ENCODE measurements at places on chromosomes 2 and 18.

- no peak for DNase-seq
Observed at GRCh38 chr2:66813976-66814375, 379.1 kb downstream of the MEIS1 start.

GRCh38 chr2:45218931-45219339 lies 209.7 kb upstream of the SIX2 start:
- DNase-seq, result no peak

DNA sequence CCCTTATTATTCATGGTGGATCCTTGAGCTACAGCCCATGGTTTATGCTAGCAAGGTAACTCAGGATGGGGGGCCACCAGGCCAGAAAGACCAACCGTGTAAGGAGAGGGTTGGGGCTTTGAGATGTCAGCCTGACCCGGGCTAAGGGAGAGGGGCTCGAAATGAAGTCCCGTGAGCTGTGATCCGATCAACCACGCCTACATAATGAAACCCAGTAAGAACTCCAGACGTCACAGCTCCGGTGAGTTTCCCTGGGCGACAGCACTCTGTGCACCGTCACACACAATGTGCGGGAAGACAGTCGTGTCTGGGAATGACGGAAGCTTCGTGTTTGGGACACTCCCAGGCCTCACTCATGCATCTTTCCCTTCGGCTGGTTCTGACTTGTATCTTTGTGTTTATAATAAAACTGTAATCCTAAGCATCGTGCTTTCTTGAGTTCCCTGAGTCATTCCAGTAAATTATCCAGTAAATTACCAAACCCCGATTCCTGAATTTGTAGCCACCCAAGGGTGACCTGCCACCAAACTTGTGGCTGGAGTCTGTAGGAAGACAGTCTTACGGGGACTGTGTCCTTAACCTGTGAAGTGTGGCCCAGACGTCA lies 44.2 kb downstream of the CYP27C1 start:
- DNase-seq, result no peak

GRCh38 chr18:78977637-78978348 lies 1.8 kb upstream of the SALL3 start:
- no peak for DNase-seq

- no peak for DNase-seq
Observed at GRCh38 chr2:48251437-48252148, 278.4 kb upstream of the STON1 start.

GRCh38 chr2:119723784-119724467 lies 35.8 kb upstream of the PTPN4 start:
- DNase-seq, result no peak

GRCh38 chr18:27331606-27332005 lies 146.5 kb upstream of the CHST9 start:
- no peak for DNase-seq

- no peak for DNase-seq
Observed at GRCh38 chr2:188345020-188345419, 53.3 kb downstream of the GULP1 start.

DNA sequence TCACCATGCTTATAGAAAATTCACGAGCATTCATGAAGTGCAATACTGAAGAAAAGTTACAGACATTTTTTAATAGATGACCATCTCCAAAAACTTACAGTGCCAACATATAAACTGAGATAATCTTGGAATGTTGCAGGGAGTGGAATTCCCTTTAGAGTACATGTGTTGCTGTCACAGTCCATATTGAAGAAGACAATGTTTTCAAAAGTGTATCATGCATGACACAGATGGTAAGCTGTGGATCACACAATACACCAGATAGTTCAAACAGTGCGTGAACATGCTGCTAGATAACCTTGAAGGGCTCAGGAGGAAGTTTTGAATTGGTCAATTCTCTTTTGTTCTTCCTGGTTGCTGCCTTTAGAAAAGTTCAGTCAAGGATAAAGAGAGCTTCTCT lies 1644.3 kb upstream of the NXPH2 start:
- DNase-seq, result no peak

- no peak for DNase-seq
Observed at GRCh38 chr2:239354132-239354790, 46.6 kb downstream of the HDAC4 start.

- no peak for DNase-seq
Observed at GRCh38 chr2:98895221-98895620, 40.8 kb downstream of the CRACDL start.

DNA sequence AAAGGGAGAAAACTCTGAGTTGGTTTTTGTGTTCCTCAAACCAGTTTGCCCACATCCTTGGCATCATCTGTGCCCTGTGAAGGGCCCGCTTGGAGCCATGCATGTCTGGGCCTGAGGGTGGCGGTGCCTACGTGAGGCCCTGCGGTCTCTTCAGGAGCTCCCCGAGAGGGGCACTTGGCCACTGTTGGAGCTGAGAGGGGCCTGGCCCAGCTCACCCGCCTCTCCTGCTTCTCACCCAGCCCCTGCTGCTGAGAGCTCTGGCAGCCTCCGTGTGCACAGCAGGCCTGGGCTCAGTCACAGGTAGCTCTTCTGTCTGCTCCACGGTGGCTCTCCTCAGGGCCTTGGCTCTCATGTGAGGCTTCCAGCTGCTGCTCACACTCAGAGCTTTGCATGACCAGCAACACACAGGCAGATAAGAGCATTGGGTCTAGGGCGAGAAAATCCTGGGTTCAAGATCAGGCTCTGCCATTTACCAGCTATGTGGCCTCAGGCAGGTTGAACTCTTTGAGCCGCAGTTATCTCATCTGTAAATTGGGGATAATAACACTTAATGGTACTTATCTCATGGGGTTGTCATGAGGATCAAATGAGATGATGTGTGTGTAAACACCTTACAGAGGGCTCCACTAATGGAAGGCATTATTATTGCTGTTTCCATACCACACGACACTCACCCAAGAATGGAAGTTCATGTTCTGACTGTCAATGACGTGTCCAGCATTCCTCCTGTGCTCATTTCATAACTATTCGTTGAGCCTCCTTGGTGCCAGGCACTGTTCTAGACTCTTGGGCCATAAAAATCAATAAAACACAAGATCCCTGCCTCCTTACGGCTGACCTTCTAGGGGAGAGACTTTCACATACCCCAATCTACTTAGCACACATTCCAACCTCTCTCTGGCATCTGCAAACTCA lies 41.6 kb upstream of the PLB1 start:
- DNase-seq, result no peak

GRCh38 chr2:16125614-16126516 lies 185.5 kb downstream of the MYCN start:
- no peak for DNase-seq

DNA sequence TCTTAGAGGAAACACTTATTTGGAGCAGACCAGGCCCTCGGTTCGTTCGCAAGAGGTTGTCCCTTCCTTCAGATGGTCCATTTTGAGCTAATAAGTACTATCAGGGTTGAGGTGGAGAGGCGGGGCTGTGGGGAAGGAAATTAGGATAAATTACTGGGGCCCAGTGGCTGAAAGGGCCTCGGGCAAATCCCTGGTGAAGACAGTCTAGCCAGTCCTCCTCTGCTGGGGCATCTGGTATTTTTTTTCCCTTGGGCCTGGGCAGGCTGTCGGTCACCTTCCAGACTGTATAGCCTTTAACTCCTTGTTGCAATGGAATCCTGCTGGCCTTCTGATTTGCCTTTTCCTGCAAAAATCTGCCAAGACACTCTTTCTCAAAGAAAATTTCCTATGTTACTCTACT lies 1.7 kb upstream of the MYO3B start:
- DNase-seq, result no peak

- no peak for DNase-seq
Observed at GRCh38 chr2:182324665-182325064, 102.2 kb downstream of the PDE1A start.

- no peak for DNase-seq
Observed at GRCh38 chr2:210551001-210551400, 5.4 kb upstream of the CPS1 start.

- DNase-seq, result no peak
Observed at GRCh38 chr2:233565685-233566140, 869 bp downstream of the USP40 start.

GRCh38 chr18:53947092-53947640 lies 277.3 kb downstream of the MBD2 start:
- DNase-seq, result no peak

DNA sequence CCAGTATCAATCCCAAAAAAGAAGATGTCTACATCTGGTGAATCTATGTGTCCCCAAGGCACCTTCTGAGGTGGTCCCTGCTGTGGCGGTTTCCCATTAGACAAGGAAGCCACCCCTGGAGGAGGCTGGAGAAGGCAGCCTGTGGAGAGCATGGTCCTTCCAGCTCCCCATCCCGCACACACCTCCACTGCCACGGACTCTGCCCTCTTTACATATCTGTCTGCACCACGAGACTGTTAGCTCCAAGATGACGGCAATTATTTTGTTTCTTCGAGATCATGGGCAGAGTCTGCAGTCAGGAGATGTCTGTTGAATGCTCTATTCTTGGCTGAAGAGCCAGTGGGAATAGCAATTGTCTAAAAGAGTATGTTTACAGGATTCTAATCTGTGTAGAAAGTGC lies 132.0 kb downstream of the OSR1 start:
- DNase-seq, result no peak

DNA sequence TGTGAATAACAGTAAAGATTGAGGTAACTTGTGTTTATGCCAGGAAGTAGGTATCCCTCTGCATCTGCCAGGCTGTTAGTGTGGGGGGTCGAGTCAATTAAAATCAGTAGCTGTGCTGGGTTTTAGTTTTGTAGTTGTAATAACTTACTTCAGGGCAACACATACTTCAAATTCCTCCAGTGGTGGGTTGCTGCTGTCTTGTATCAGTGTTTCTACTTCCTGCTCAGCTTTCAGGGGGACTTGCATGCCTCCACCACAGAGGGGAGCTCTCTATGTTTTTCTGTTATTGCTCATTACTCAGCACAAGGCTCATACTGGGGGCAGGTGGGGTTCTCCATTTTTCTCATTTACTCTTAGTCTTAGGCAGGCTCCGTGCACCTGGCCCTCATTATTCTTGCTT lies 136.8 kb downstream of the CAPN13 start:
- no peak for DNase-seq

- DNase-seq, result no peak
Observed at GRCh38 chr2:224195925-224196571, 157.0 kb upstream of the SERPINE2 start.

GRCh38 chr2:233519787-233520611 lies 46.6 kb downstream of the USP40 start:
- peak; percentile 18 for DNase-seq

GRCh38 chr2:25151718-25152117 lies 16.7 kb downstream of the POMC start:
- no peak for DNase-seq

DNA sequence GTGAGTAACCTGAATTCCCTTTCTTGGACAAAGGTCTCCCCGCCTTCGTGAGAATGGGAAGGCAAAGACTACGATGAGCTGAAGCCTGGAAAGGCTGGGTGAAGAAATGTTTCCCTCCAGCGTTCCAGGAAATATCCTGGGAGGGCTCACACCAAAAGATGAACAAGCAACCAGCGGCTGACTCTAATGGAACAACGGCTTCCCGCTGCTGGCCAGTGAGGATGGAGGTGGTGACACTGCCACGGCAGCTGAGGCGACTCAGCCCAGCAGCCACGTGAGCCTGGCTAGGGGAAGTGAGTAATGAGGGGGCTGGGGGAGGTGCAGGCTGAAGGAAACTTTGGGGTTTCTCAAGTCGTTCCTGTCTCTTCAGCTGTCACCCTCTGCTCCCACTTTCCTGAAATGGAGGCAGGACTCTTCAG lies 105.0 kb upstream of the SMAD7 start:
- DNase-seq, result no peak

- DNase-seq, result no peak
Observed at GRCh38 chr2:89763581-89764485, 1072.4 kb downstream of the RPIA start.

GRCh38 chr2:27126252-27126710 lies 2.7 kb downstream of the ABHD1 start:
- DNase-seq, result no peak

GRCh38 chr2:16330012-16330411 lies 335.6 kb downstream of the CYRIA start:
- no peak for DNase-seq

DNA sequence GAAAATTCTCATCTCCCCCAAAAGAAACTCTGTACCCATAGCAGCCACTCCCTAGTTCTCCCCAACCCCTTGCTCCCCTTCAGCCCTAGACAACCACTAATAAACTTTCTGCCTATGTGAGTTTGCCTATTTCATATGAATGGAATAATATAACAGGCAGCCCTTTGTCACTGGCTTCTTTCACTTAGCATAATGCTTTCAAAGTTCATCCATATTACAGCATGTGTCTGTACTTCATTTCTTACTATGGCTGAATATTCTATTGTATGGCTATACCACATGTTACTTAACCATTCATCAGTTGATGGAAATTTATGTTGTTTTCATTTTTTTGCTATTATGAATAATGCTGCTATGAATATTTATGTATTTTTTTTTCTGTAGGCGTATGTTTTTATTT lies 442.9 kb downstream of the SLC4A3 start:
- DNase-seq, result no peak

- DNase-seq, result no peak
Observed at GRCh38 chr2:233476651-233477547, 89.7 kb downstream of the USP40 start.

DNA sequence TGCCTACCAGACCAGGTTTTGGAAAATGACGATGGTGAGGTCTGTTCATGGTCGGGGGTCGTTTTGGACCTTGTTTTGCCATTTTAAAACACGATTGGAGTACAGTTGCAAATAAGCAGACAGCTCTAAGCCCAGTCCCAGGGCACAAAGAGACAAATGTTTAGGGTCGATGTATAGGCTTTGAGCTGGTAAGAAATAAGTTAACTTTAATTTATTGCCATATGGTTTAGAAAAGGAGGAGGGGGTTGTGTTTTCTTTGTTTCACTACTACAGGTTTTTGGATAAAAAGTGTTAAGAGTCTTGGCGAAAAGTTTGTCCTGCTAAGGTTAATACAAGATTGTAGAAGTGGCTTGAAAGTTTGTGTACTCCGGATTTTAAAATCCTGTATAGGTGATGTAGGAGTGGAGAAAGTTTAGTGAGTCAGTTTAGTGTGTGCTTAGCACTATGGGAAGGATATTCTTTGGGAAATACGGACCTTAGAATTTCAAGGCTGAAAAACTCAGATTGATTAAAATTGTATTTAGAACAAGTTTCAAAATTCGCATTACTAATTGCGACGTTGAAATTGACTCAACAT lies 1.3 kb downstream of the KCMF1 start:
- no peak for DNase-seq

GRCh38 chr2:10103179-10103578 lies 19.4 kb upstream of the RRM2 start:
- DNase-seq, result no peak

- DNase-seq, result no peak
Observed at GRCh38 chr2:36549165-36549574, 48.8 kb downstream of the FEZ2 start.

All from A549 (cell line).